ENCODE measurements at places on chromosomes 11 and 22.

- DNase-seq, result no peak
These were observed 9.5 kb downstream of the OR5P2 start for GRCh38 chr11:7787239-7787638.

DNA sequence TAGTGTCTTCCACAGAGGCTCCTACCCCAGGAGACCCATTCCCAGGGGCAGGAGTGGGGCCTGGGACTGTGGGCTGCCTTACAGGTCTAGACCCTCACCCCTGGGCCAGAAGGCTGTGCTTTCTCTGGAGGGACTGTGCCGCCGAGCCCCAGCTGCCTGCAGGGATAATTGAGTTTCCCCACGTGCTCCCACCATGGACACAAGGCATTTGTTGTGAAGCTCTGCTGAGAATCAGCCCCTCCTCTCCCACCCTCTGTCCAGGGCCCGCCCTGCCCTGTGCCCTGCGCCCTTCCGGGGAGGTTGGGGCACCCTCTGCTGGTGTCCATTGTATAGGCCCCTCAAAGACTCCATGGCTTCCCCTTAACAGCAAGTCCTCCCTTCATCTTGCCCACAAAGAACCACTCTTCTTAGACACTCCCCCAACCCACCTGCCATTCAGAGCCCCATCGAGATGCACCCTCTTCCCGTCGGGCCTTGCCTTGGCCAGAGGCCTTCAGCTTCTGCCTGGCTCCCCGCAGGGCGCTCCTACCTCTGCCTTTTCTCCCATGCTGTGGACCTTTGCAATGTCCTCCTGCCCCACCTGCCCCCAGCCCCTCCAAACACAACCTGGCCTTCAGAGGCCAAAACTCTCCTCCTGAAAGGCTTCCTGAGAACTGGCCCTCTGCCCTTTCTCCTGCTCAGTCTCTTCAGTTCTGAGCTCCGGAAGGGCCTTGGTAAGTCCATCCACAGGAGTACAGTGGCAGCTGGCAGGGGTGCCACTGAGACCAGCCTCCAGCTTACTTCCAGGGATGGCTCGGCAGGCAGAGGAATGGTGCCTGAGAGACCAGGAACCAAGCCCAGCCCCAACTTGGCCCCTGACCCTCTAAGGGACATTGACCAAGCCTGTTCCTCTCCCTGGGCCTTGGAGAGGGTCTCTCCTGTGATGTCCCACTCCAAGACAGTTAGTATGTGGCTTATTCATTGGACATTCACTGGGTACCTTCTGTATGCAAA, 22.4 kb downstream of the DUSP8 start:
- no peak for DNase-seq

- no peak for DNase-seq
These were observed 1.7 kb upstream of the CHRM1 start for GRCh38 chr11:62922653-62923431.

- no peak for DNase-seq
These were observed 123.6 kb upstream of the CADM1 start for GRCh38 chr11:115627666-115628460.

DNA sequence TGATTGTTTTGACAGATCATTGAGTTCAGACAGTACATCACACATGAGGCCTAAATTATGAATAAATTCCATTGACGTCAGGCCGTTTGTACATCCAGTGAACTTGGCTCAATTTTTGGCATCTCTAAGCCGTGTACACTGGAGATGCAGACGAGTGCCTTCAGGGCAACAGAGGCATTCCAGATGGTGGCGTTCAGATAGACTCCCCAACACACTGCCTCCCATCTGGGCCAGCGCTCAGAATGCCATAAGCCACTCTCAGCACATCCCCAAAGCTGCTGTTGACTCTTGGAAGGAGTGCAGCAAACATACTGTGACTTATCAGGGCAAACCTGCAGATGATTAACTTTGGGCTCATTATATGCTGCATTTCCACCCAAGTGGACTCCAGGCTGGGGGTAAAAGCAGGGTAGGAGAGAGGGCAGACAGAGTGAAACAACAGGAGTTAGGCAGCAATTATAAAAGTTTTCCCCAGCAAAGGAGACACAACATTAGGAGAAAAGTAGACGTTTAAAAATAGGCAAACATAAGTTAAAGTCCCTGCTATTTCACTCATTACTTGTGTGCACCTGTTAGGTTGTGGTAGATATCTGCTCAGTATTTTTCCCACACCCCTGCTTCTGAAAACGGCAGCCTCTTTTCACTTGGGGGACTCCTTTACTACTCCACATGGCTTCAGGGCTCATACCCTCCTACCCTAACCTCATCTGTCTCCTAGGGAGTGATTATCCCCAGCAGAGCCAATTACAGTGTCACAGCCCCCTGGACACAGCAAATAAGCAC, 60.2 kb upstream of the PDE3B start:
- no peak for DNase-seq

Measured in NCI-H2029 treated with DMSO at 0.1 percent for 48 hours (cell line).